ENCODE measurements at places on chromosomes 6 and 20.
A peak's percentile ranks its signal among the peaks of the same experiment; 100 is the strongest.

GRCh38 chr6:86031713-86032112 lies 389.0 kb upstream of the SYNCRIP start:
- no peak for DNase-seq

DNA sequence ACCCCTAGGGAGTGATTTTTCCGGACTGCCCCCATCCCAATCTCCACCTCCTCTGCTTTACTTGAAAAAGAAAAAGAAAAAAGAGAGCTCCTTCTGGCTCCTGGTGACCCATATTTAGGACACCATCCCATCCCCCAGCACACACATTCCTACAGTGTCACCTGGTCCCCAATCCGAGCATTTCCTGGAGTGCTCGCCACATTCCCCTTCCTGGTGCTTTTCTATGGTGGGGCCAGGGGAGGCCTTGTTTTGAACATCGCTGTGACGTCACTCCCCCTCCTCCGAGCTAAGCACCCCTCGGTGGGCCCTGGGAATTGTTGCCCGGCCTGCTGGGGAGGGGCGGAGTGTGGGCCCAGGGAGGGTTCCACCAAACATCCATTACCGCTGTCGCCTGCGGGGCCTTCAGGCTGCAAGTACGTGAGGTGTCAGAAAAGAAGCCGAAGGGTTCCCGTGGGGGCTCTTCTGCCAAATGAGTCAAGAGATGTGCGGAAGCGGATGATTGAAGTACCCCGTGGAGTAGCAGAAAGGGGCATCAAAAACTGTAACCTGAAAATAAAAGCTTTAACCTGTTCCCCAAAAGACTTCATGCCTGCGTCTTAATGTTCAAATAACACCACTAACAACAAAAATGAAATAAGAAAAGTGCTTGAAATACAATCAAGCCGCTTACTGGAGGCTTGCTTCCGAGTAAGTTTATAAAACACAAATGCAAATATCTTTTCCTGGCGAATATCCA lies 2.8 kb upstream of the FOXC1 start:
- no peak for DNase-seq

DNA sequence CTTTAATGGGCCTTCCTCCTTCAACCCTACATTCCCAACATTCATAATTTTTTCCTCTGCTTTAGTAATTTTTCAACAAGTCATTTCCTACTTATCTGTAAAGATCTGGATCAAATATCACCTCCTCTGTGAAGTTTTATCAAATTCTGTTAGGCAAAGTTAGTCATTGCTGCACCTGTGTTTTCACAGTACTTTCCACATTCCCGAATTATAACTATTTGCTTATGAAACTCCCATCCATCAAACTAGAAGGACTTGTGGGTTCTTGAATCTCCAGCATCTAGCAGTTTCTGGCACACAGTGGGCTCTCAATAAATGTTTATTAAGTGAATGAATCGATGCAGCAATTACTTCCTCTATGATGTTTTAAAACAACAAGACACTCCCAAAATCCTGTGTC lies 257.6 kb downstream of the HDGFL1 start:
- DNase-seq = no peak

GRCh38 chr20:34703424-34704176 lies 544 bp upstream of the TP53INP2 start:
- DNase-seq = no peak

- DNase-seq = no peak
Observed at GRCh38 chr6:167127785-167128531, 5.1 kb downstream of the CCR6 start.

DNA sequence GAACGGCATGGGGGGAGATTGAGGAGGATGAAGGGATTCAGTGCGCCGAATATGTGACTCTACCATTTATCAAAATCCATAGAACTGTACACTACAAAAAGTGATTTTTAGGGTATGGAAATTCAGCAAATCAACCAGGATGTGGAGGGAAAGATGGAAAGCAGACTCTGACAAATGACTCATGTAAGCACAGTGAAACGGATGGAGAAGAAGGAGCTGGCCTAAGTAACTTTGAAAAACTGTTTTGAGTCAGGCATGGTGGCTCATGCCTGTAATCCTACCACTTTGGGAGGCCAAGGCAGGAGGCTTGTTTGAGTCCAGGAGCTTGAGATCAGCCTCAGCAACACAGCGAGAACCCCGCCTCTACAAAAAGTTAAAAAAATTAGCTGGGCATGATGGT lies 39.2 kb downstream of the MUC22 start:
- no peak for DNase-seq

GRCh38 chr20:49398401-49399144 lies 83.9 kb downstream of the KCNB1 start:
- DNase-seq = no peak

DNA sequence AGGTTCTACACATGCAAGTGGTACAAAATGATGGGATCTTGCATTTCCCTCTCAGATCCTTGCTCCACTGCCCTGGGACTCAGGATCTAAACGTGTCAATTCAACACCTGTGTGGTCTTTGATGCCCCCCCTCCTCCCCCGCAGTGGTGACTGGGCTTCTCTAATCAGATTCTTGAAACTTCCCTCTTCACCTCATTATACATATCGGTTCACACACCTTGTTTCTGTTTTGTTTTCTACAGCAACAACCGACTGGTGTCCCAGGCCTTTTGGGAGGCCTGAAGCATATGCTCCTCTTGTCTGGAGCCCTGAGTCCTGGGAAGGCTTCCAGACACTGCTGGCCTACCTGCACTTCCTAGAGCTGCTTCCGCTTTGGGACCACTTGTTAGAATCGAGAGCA lies 20.0 kb downstream of the SAMD3 start:
- DNase-seq = peak; percentile 19

DNA sequence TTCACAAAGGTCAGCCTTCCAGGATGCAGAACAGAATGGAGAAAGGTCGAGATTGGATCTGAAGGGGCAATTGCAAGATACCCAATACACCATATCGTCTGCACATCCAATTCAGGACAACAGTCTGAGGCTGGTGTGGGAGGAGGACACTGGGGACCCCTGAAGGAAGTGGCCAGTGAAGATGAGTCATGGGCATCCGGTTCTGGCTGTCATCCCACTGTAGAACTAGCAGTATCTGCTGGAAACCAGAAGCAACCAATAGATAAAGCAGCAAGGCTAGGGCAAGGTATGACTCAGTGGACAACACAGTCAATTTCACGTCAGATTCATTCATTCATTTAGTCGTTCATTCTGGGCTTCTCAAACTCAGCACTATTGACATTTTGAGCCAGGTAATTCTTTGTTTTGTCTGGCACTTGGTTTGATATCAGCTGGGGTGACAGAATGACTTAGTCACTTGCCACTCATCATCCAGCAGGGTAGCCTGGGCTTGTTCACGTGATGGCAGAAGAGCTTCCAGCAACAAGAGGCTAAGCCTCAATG lies 30.3 kb upstream of the SHLD1 start:
- DNase-seq = no peak

GRCh38 chr6:34955442-34955841 lies 66.4 kb downstream of the ANKS1A start:
- no peak for DNase-seq

- no peak for DNase-seq
Observed at GRCh38 chr6:167995302-167995701, 2.2 kb upstream of the KIF25 start.

DNA sequence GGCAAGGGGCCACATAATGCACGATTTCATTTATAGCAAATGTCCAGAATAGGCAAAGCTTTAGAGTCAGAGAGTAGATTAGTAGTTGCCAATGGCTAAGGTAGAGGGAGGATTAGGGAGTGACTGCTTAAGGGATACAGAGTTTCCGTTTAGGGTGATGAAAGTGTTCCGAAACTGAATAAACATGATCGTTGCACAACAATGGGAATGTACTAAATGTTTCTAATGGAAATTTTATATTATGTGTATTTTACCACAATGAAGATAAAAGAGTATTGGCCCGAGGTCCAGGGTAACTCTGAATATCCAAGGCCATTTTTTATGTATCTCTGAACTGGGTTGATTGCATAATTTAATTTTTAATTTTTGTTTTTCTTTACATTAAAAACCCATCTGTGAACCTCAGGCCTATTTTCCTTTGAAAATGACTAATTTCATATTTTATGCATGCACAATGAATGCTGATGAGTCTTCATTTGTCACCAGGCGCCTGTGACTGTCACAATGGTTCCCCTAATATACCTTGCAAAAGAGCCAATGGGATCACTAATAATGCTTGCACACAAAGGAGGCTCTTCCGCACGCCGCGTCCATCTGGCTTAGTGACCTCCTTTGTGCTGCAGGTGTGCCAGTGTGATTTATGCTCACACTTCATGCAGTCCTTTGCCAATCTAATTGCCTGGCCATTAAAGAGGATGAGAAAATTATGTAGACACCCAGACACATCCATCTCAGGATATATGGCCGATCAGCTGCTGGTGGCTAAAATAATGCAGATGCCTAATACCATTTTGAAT lies 612.5 kb downstream of the CDH26 start:
- no peak for DNase-seq

- DNase-seq = no peak
Observed at GRCh38 chr20:63045401-63045800, 38.6 kb upstream of the BHLHE23 start.

GRCh38 chr20:51037532-51038115 lies 14.7 kb upstream of the KCNG1 start:
- DNase-seq = no peak

- DNase-seq = no peak
Observed at GRCh38 chr20:62588458-62589149, 53.7 kb upstream of the SLCO4A1 start.

DNA sequence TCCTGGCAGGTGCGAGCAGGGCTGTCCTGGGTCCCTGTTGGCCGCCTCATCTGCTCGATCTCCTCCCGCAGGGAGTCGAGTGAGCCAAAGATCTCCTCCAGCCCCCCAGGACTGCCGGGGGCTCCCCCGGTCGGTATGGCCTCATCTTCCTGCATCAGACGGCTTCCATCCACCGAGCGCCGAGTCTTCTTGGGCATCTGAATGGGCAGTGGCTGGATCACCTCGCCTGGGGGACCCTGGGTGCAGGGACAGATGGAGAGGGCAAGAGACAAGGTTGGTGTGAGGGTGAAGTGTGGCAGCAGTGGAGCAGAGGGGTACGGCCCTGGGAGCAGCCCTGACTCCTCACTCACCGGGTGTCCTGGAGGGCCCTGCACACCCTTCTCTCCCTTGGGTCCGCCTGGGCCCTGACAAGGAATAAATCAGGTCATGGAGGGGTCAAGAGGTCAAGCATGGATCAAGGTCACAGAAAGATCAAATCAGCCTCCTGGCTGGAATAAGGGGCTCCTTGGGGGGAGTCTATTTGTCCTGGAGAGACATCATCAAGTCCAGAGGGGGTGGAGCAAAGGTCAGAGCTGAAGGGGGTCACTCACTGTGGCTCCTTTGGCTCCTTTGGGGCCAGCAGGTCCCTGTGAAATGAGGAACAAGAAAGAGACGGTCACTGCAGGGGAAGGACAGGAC lies 26.5 kb downstream of the COL11A2 start:
- DNase-seq = no peak

DNA sequence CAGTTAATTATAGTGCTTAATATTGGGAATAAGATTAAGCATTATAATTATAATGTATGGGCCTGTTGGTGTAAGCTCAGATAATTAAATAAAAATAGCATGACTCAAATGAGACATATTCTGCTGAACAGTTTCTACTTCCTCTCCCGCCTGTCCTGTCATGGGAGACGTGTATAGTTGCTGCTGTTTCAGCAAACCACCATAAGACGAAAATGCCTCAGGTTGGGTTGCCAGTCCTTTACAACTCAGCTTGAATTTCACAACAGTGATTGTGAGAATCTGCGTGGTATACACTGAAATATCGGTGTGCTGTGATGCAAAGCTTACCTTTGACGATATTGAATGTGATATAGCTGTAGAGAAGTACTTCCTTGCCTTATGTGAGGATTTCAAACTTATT lies 99.5 kb downstream of the POPDC3 start:
- DNase-seq = no peak

- no peak for DNase-seq
Observed at GRCh38 chr6:1848752-1849151, 239.0 kb downstream of the FOXC1 start.

- DNase-seq = no peak
Observed at GRCh38 chr20:6739406-6739805, 28.1 kb upstream of the BMP2 start.

Data from stimulated activated CD4-positive, alpha-beta T cell treated with anti-CD3 and anti-CD28 coated beads, Interleukin-2, amount 100 ng/mL, for 4 hours (primary cell).